Adrenal gland (tissue), 19 donors: ENCODE measurements at places on chromosomes 3 and 15.

DNA sequence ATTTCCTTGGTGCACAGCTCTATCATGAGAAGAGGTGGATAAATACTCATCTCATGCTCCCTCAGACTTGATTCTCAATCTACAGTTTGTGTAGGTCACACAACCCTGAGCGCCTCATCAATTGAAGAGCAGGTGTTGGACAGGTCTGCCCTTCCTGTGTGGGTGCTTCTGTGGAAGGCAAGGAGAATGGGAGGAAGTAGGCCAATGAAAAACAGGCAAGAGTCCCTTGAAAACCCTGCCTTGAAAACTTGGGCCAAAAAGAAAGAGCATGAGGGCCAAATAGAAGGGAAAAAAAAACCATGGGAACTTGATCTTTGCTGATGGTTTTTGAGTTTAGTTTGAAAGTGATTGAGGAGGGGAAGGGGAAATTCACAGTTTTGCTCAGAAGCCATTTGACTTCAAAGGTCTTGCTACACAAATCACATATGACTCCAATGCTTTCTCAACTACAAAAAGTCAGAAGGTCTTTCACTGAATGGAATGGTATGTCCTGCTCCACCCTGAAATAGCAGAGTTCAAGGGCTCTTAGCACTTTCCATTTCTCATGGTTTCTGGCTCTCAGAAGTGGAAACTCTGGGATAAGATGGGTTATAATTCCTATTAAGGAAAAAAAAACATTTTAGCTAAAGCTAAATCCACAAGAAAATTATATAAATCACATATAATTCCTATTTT, 37.2 kb upstream of the TM4SF1 start:
- no peak overlapping the region for H3K27ac ChIP-seq
- no peak overlapping the region for H3K4me3 ChIP-seq
- no peaks in the 10 kb centered on the region for H3K27me3 ChIP-seq
- H3K4me1 ChIP-seq: no peaks in the 10 kb centered on the region
- DNase-seq: no peak
- no peaks in the 10 kb centered on the region for H3K36me3 ChIP-seq

- H3K36me3 ChIP-seq: no peaks in the 10 kb centered on the region
- H3K4me1 ChIP-seq: no peaks in the 10 kb centered on the region
- no peaks in the 10 kb centered on the region for H3K27me3 ChIP-seq
- DNase-seq: no peak
Observed at GRCh38 chr3:11733914-11734313, 90.2 kb upstream of the VGLL4 start.

DNA sequence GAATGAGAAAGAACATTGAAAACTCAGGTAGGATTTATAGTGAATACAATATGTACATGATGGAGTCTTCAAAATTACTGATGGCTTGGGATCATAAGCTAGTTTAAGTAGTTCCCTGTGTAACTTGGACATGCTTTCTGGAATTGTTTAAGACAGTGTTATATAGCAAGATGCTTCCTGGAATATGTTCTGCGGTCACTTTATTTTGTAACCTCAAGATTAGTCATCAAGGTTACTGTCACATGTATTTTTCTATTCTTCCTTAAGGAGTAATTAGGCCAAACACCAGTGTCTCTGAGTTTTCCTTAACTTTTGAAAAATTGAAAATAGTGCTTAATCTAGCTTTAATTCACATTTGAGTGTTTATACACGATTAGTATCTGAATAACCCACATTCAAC, 760.3 kb upstream of the ARRDC4 start:
- H3K4me3 ChIP-seq: no peak overlapping the region
- no peaks in the 10 kb centered on the region for H3K36me3 ChIP-seq
- DNase-seq: no peak
- H3K4me1 ChIP-seq: no peaks in the 10 kb centered on the region

- no peak overlapping the region for H3K4me3 ChIP-seq
- H3K27me3 ChIP-seq: no peaks in the 10 kb centered on the region
- no peaks in the 10 kb centered on the region for H3K36me3 ChIP-seq
- H3K4me1 ChIP-seq: no peaks in the 10 kb centered on the region
Observed at GRCh38 chr15:98196371-98196770, 235.9 kb downstream of the ARRDC4 start.

GRCh38 chr3:147619921-147620560, 210.9 kb downstream of the ZIC1 start:
- H3K4me3 ChIP-seq: no peak overlapping the region
- no peak overlapping the region for H3K27ac ChIP-seq
- no peaks in the 10 kb centered on the region for H3K4me1 ChIP-seq
- no peaks in the 10 kb centered on the region for H3K27me3 ChIP-seq
